AG04450 (cell line): ENCODE measurements at places on chromosomes 1 and 21.

DNA sequence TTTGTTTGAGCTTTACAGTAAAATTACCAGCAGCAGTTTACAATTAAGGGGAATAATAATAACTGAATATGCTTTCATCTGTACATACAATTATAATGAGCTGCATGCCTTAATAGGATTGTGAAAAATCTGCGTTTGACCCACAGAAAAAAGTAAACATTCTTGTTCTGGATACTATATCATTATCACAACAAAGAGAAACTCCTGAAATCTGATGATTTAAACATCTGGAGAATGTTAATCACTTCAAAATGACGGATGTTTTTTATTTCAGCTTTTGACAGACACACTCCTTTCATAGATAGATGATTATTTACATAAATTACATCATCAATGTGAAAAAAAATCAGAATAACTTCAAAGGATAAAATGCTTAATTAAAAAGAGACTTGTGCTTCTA, 58.5 kb downstream of the TYW3 start:
- no peak for DNase-seq

DNA sequence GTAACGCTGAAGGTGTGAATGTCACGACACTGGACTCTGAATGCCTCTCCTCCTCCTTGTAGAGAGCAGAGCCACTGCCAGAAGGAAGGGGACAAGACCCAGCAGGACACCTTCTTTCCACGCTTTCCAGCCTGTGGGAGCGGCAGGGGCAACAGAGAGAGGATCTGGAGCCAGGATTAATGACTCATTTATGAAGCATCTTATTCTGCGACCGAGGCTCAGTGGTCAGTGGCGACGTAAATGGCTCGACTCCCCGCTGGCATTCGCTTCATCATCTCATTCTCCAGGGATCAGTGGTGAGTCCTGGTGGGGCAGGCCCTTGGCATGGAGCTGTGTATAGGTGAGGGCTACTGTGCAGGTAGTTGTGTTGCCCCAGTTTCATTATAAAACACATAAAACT, 4.6 kb downstream of the SLC37A1 start:
- DNase-seq: no peak

- DNase-seq: no peak
Observed at GRCh38 chr1:10361515-10361914, 37.3 kb upstream of the PGD start.

DNA sequence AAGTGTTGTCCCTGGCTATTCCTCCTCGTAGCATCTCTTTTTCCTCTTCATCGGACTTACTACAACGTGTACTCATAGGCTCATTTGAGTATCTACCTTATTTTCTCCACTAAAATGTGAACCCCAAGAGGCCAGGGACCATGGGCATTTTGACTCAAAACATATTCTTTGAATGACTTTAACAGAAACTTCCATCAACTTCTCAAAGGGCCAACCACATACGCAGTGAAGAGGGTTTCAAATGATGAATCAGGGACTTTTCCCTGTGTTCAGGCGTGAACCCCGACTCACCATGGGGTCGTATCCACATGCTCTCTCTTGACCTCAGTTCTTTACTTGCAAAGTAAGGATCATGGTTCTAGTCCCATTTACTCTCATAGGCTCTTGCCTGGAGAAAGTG, 20.2 kb upstream of the GPR137B start:
- no peak for DNase-seq

DNA sequence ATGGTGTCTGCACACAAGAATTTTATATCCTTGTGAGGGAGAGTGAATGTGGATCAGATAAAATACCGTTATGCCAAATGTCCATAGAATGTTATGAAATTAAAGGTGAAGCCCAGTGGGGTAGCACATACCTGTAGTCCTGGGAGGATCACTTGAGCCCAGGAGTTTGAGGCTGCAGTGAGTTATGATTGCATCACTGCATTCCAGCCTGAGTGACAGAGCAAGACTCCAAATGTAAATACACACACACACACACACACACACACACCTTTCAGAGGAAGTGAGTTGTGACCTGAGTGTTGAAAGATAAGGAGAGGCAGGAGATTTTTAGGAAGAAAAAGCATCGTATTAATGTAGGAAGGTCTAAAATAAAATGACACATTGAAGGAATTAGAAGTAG, 28.1 kb upstream of the ZYG11A start:
- DNase-seq: no peak

GRCh38 chr1:151707541-151708065, 9.0 kb downstream of the CELF3 start:
- DNase-seq: no peak

GRCh38 chr1:41504114-41505035, 19.9 kb upstream of the EDN2 start:
- DNase-seq: no peak

GRCh38 chr21:42145569-42146272, 73.2 kb upstream of the ABCG1 start:
- DNase-seq: peak; percentile 10

GRCh38 chr1:35278886-35279554, 10.5 kb downstream of the ZMYM4 start:
- no peak for DNase-seq

DNA sequence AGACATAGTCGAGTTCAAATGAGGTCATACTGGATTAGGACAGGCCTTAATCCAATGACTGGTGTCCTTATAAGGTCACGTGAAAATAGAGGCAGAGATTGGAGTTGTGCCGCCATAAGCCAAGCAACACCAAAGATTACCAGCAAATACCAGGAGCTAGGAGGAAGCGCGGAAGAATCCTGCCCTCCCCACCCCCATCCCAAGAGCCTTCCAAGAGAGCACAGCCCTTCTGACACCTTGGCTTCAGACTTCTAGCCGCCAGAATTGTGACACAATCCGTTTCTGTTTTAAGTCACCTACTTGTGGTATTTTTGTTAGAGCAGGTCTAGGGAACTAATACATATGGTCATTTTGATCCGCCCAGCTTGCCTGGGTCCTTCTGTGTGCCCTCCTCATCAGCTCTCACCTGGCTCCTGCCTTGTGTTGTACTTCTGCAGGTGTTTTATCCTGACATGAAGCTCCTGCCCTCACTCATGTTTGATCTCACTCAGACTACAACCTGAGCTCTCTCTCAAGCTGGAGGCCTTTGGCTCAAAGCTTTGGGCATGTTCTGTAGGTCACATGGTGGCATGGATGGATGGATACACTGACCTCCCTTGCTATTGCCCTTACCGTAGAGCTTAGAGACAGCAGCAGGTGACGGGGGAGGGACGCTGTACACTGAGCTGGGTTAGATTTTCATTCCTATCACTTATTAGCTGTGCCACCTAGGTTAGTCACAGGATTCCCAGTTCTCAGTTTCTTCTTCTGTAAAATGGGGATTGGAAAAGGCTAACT, 10.7 kb upstream of the NUAK2 start:
- DNase-seq: no peak

DNA sequence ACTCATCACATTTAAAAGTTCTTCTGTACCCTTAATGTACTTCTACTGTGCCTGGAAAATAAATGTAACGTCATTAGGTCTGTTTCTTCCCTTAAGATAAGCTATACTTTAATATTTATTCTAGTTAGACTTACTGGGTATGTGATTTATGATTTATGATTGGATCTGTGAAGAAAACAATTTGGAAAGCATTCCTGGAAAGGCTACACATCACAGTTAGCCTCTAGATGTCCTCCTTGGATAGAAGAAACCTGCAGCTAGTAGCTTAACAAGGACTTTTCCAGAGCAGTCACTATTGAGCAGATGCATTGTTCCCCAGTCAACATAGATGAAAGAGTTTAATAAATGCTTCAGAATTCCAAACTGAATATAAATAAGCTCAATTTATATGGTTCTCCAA, 22.2 kb upstream of the ABL2 start:
- no peak for DNase-seq

DNA sequence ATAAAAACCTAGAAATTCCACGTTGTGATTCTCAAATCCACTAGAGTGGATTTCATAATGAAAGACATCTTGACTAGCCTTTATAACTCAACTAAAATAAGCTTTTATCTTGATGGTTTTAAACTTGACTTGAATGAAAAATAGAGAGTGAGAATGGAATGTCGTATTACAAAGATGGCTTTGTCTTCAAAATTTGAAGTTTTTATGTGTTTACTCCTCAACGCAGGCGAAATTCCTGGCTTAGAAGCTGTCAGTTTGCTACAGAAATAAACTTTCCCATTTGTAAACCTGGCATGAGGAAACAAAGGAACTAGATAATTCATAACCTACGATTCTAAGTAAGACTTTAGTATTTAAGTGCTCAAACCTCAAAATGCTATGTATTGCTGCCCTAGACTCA, 90.0 kb upstream of the KRTAP19-8 start:
- DNase-seq: no peak

GRCh38 chr1:47230692-47231300, 1.2 kb downstream of the TAL1 start:
- no peak for DNase-seq

DNA sequence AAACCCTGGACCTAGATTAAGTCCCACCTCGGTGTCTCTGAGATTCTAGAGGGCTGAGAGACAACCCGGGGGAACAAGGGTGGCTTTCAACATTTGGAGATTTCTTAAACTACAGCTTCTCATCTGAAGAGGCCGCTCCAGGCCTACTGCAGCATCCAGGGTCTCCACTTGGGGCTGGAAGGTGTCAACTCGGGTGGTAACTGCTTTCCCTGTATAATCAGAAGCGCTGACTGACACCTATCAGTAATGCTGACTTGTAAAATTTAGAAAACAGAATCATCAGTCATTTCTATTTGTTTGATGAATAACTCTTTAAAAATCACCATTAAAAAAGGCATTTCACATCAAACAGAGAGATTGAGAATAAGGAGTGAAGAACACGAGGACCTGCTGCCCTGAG, 226.0 kb downstream of the PBX1 start:
- DNase-seq: no peak

DNA sequence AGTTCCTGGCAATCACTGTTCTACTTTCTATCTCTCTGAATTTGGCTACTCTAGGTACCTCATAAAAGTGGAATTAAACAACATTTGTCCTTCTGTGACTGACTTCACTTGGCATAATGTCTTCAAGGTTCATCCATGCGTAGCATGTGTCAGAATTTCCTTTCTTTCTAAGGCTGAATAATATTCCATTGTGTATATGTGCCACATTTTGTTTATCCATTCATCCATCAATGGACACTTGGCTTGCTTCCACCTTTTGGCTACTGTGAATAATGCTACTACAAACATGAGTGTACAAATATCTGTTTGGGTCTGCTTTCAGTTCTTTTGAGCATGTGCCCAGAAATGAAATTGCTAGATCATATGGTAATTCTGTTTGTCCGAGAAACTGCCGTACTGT, 14.7 kb downstream of the CACHD1 start:
- DNase-seq: no peak

- no peak for DNase-seq
Observed at GRCh38 chr21:33433001-33433400, 29.8 kb downstream of the IFNGR2 start.

DNA sequence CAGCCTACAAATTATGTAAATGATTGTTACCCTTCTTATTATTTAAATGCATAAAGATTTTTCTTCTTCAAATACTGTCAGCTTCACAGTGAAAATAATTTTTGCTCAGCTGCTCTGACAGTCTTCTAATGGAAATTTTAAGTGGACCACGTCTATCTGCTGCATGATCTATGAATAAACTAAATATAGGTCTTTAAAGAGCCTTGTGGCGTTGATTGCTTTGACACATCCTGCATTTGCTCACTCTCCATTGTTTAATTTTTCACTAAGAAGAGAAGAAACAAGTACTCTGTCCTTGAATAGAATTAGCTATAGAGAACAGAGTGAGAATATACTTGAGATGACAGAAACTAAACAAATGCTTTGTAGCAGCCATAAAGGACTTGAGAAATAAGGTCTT, 826.1 kb downstream of the MRPL39 start:
- DNase-seq: no peak

DNA sequence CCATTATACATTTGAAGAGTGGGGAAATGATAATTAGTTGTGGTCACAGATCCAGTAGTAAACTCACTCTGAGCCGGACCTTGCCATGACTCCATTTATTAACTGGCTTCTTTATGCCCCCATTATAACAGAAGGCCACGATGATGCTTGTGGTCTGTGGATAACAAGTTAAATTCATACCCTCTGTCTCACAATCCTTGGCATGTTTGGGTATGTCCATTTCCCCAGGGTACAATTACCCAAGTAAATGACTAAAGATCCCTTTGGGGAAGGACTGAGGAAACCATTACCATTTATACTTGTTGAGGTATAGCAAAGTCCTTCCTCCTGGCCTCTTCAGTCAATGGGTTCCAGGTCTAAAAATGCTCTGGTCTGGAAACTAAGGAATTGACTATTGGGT, 7.3 kb upstream of the USP1 start:
- DNase-seq: no peak

GRCh38 chr21:46116189-46116775, 18.4 kb downstream of the COL6A2 start:
- DNase-seq: no peak

DNA sequence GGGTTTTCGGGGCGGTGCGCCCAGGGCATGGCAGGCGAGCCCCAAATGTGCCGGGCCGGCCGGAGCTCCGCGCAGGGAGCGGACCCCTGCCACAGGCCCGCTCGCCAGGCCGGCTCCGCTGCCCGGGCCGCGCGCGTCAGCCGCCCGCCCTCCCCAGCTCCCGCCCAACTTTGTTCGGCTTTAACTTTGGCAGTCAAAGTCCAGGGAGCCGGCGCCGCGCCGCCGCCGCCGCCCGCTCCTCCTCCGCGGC, 488 bp downstream of the SLC35D1 start:
- no peak for DNase-seq

- peak; percentile 10 for DNase-seq
Observed at GRCh38 chr1:232767305-232768074, 37.7 kb upstream of the MAP10 start.

GRCh38 chr1:31987135-31987619, 26.5 kb upstream of the KHDRBS1 start:
- no peak for DNase-seq

GRCh38 chr1:54488065-54488750, 59.8 kb upstream of the ACOT11 start:
- peak; percentile 55 for DNase-seq
